ENCODE measurements at places on chromosomes 6 and 20.

GRCh38 chr20:63696306-63696627, 185 bp upstream of the TNFRSF6B start:
- DNase-seq: no peak

- DNase-seq: no peak
These were observed 46.3 kb downstream of the MCM8 start for GRCh38 chr20:5996765-5997164.

DNA sequence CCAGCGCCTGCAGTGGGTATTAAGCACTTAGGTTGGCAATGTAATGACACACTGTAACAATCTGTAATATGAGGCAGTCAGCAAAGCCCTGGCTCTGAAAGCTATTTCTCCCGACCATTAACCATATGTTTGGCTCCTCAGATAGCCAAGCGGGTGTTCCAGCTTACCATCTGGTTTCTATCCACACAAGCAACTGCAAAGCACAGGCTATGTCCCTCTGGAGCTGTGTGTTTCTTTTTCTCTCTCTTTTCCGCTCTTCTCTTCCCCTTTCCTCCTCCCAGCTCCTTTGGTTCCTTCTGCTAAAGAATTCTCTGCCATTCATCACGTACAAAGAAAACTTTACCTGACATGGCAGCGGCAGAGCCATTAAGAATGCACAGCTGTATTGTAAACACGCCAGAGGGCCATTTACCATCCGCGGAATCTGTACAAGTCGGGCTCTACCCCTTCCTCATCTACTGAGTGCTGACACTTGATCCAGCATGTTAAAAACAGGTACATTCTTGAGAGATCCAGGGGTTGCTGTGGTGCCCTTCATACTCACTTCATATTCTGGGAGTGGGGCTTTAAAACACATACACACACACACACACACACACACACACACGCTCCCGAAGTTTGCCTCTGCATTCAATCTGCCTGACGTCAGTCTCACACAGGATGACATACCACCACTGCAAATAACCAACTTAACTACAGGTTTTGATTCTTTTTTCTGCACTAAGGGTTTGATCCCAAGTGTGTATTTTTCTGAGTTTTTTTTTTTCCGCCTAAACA, 77.2 kb downstream of the BACH2 start:
- no peak for DNase-seq

GRCh38 chr6:141877275-141877983, 255.3 kb upstream of the GJE1 start:
- DNase-seq: no peak

DNA sequence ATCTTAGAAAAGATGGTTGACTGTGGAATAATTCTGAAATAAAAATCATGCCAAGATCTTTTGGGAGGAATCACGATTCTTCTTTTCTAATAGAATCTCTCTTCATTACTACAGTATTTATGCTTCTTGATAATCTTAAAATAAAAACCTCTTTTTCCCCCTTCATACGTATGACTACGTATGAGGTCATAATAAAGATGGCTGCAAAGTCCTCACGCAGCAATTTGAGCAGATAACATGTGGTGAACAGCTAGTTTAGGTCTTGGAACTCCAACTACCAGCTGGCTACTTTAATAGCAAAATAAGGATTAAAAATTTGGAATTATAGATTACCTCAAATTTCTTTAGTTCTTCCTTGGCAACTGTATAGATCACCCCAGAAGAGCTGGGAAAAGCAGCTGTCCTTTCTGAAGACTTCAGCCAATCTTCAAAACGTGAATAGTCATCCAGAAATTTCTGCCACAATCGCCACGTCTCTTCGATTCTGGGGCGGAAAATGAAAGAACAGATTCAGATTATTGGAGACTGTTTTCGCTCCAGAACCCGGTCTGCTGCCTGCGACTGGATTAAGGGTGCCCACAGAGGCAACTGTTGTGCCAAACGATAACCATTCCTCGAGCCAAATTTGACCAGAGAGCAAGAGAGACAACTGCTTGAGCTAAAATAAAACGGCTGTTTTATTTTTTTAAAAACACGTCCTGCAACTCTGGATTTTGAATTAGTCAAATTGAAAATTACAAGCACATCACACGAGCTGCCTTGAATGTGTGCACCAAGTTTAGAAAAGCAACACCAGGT, 347.3 kb downstream of the ESR1 start:
- no peak for DNase-seq

DNA sequence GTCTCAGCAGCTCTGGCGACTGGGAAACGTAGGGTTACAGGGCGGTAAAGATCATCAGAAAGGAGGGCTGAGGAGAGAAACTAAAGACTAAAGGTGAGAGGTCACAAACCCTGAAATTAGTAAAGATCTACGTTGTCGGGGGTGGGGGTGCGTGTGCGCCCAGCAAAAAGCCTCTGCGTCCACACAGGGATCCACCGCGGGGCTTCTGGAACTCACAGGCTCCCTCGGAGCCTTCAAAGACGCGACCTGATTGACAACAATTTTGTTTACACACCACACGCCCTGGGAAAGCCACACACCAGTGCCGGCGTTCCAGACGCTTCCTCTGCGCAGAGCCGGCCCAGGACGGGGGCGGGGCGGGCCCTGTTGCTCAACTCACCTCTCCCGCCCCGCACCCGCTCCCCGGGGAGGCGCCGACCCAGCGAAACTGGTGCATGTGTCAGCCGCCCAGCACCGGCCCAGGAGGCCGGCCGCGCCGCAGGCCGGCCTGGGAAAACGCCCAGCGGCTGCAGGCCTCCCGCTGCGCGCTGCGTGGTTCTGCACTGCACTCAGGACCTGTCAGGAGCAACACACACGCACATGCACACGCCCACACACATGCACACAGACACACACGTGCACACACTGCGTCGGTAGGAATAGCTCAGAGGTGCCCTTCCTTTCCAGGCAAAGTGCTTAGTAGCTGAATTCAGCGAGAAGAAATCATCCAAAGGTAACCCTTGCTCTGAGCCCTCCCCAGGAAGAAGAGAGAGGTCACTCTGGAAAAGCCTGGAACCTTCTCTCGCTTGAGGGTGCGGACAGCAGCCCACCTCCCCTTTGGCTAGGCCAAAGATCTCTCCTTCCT, 57.2 kb upstream of the ARID1B start:
- peak; percentile 34 for DNase-seq

GRCh38 chr6:129059650-129060049, 176.7 kb downstream of the LAMA2 start:
- no peak for DNase-seq

GRCh38 chr6:134299236-134299635, 18.7 kb downstream of the SGK1 start:
- DNase-seq: no peak

DNA sequence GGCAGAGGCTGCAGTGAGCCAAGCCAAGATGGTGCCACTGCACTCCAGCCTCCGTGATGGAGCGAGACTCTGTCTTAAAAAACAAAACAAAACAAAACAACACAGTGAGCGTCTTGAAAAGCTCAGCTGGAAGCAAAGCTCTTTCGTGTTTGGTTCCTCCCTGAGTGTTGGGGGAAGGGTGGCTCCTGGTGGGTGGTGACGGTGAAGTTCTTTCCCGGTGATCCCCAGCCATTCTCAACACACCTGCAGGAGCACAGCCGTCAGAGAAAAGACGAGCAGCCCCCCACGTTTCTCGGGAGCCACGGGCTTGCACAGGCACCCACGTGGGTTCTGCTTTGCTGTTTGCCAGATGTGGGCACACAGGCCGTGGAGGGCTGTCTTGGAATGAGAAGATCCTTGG, 3.2 kb downstream of the BHLHE23 start:
- no peak for DNase-seq

GRCh38 chr6:43290905-43291355, 7.1 kb upstream of the SLC22A7 start:
- DNase-seq: no peak

DNA sequence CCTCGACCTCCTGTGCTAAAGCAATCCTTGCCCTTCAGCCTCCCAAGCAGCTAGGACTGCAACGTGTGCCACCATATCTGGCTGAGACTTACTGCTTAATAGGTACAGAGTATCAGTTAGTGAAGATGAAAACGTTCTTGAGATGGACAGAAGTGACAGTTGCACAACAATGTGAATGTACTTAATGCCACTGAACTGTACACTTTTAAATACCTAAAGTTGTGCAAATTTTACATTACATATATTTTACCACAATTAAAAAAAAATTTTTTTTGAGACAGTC, 25.9 kb downstream of the NUDT3 start:
- DNase-seq: no peak

- DNase-seq: no peak
These were observed 835.6 kb downstream of the TBC1D32 start for GRCh38 chr6:120498711-120499110.

DNA sequence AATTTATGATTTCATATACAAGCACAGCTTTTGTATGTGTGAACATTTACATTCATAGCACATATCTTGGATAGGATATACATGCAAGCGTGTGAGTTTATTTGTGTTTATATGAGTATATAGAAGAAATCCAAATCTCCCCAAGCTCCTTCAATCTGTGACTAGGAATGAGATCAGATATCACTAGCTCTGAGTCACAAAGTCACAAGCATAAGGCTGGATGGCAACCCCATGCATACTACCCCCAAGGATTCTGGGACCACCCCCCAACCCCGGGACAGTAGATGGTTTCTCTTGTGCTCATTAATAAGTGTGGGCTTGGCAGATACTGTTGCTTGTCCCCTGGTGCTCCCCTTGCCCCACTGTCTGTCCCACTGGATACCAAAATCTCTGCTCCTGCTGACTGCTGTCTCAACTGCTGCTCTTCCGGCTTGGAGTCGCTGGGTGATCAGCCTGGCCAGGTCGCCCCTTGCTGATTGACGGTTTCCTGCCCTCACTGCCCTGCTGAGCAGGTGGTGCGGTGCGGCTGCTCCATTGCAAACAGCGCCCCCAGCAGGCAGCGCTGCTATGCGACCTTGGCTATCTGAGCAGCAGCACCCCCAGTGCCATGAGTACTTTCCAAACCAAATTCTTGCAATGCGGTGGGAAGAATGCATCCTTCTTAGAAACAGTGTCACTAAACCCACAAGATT, 279.4 kb downstream of the CD83 start:
- DNase-seq: no peak

- no peak for DNase-seq
These were observed 38.3 kb upstream of the QKI start for GRCh38 chr6:163376187-163376586.

DNA sequence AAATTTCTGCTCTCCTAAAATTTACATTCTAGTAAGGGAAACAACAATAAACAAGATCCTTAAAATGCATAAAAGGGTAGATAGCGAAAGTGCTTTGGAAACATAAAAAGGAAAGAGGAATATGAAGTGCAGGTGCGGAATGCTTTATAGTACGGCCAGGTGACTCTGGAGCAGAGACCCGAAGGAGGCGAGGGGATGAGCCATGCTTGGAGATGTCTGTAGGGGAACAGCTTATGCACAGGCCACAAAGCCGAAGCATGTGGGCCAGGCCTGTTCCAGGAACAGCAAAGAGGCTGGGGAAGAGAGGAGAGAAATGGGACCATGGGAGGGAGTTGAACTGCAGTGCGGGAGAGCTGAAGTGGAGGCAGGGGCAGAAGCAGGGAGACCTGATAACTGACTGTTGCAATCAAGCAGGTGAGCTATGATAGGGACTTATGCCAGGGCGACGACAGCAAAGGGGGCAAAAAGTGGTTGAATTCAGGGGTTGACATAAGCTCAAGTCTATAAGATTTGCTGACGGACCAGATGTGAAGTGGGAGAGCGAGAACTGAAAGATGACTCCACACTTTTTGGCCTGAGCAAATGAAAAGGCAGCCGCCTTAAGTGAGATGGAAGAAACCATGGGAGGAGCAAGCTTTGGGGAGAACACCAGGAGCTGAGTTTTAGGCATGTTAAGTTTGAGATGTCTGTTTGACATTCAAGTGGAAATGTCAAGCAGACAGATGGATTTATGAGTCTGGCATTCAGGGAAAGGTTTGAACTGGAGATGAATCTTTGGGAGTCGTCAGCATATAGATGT, 83.1 kb downstream of the CNBD2 start:
- DNase-seq: no peak

DNA sequence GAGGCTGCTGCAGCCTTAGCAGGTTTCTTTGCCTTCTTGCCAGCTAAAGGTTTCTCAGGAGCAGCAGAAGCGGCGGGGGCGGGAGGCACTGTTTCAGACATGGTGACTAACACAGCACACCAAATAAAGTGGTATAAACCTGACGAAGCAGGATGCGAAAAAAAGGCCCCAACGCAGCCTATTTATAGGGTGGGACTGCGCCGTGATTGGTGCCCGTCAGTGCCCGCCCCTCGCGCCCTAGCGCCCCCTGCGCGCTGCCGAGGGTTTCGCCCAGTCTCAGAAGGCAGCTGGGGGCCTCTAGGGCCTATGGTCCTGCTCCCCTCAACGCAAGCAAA, 55.0 kb downstream of the TRIM38 start:
- peak; percentile 37 for DNase-seq

GRCh38 chr20:891706-892080, 24.4 kb downstream of the ANGPT4 start:
- no peak for DNase-seq

DNA sequence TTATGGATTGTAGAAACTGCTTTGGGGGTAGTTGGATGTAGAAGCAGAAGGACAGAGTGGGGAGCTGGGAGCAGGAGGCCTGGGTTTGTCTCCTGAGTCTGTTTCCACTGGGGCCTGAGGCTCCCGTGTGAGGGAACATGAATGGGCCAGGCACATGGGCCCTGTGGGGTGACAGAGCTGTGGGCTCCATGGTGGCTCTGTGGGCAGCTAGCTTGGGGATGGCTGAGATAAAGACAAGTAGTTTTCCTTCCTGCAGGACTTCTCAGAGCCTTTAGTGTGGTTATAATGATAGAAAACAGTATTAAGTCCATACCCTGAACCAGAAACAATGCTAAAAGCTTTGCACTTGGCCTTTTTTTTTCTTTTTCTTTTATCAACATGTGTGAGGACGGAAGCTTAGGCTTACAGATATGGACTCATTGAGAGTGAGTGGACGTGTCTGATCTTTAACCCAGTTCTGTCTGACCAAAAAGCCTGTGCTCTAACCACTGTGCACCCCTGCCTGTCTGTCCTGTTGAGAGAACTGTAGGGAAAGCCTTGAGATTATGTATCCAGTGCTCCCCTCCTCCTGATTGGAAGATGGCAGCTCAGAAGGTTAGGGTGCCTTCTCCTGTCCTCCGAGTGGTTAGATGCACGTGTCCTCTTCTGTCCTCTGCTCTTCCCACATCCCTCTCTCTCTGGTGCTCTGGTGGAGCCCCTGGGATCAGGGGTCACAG, 98.3 kb downstream of the CDH26 start:
- no peak for DNase-seq

- no peak for DNase-seq
These were observed 81.0 kb upstream of the SNX9 start for GRCh38 chr6:157741948-157742556.

Data from stimulated activated CD8-positive, alpha-beta memory T cell treated with anti-CD3 and anti-CD28 coated beads, Interleukin-15, amount 100 ng/mL, for 24 hours (primary cell).